Uterus (tissue), 4 donors: ENCODE measurements at places on chromosomes 5 and 9. TPM values are rescaled to one million over a fixed set of nuclear protein-coding genes. Genes with fewer than 3 reads are reported as not detected.

- DNase-seq: no peak
Measured at GRCh38 chr5:100456615-100457014, 78.6 kb upstream of the FAM174A start.

The FBXW5 gene
- total RNA-seq: 69.7 TPM

GRCh38 chr5:41445937-41446563 is 64.4 kb downstream of the PLCXD3 start:
- DNase-seq: no peak

DNA sequence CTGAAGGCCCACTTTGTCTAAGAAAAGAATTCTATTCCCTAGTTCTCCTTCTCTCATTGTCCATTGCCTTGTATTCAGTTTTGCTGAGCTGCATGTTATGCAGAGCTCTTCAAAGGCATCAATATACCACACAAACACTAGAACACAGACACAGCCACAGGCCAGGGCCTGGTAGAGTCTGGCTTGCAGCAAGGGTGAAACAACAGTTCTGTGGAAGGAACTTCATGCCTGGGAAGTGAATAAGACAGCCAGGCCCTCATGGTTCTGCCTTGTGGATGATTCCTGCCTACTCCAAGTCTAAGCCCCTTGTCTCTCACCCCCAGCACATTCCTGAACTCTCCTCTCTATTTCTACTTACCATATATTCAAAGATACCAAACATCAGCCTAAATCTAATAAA is 30.8 kb downstream of the KLHL3 start:
- DNase-seq: no peak

- DNase-seq: no peak
Measured at GRCh38 chr9:93216073-93216365, 32.1 kb downstream of the WNK2 start.

GRCh38 chr5:172694061-172694460 is 53.0 kb downstream of the NEURL1B start:
- DNase-seq: no peak

DNA sequence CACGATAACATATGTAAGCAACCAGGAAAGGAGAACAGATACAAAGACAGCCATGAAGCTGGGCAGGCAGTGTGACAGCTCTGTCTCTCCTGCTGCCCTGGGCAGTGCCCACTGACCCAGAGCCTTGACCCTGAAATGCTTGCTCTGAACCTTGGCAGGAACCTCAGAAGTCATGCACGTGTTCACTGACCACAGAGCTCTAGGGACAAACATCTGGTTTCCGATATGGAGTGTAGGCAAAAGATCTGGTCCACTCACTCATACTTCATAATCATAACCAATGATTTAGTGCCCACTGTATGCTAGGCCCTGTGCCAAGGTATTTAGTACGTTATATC is 102.6 kb downstream of the FSTL4 start:
- DNase-seq: no peak

GRCh38 chr5:174745590-174746103 is 21.3 kb downstream of the MSX2 start:
- DNase-seq: no peak

DNA sequence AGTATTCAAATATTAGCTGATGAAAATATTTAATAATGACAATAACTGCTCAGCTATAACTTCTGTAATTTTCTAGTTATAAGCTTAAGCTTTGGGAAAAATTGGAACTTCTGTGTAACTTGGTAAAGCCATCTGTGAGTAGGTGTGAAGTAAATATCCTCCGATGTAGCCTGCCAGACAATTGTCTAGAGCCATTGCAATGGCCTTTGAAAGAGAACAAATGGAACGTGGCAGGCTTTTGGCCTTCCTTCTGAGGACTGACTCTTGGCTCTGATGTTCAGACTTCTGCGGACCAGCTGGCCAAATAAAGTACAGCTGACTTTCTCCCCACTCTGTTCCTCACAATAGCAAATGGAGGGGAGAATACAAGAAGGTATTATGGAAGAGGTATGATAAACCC is 203.4 kb upstream of the NMUR2 start:
- DNase-seq: no peak

DNA sequence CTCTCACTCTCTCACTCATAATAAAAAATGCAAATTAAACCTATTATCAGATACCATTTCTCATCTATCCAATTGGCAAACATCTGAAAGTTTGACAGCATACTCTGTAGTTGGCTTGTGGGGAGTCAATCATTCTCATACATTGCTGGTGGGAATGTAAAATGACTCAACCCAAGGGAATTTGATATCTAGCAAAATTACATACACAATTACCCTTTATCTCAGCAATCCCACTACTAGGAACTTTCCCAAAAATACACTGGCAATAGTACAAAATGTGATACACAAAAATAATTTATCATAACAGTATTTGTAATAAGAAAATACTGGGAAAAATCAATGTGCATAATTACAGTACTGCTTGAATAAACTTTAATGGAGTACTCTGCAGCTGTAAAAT is 731.3 kb downstream of the DTWD2 start:
- no peak for DNase-seq

The FGFR4 gene
- 2.1 TPM for total RNA-seq

DNA sequence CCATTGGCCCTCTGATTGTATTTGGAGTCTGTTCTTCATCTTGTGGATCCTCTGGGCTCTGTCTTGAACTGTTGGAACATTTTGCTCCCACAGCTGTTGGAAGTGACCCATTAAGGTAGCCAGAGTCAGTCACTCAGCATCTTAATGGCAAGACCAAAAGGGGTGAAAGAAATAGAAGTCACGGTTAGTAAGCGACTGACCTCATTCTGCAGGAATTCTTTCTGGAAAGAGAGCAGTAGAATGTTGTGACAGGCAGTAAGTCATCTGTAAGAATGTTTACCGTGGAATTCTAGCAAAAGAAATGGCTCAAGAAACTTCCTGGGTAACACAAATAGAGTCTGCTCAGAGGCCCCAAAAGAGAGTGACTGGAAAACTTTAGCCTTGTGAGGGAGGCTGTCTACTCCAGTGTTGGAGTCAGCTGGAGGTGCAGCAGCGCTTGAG is 28.6 kb upstream of the TNC start:
- peak; percentile 69 for DNase-seq

The ADGRD2 gene
- total RNA-seq: not detected

GRCh38 chr9:13845460-13845859 is 468.5 kb downstream of the NFIB start:
- DNase-seq: no peak

The CBY3 gene
- not detected for total RNA-seq

The IL5 gene
- total RNA-seq: not detected

The RALGDS gene
- total RNA-seq: 30.7 TPM

DNA sequence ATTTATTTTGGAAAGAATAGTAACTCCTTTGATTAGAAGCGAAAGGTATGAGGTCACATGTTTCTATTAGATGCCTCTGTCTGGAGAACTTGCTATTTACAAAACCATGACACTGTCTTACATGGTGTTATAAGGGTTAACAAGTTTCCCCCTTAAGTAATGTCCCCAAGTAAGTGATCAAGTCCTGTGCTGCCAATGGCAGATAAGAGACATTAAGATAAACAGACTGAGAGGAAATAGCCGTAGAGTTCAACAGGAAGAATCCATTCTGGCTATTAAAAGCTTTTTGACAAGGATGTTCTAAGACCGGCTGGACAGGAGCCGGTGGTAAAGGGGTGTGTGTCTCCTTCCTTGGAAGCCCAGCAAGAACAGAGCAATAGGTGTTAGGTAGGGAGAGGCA is 257.5 kb downstream of the GADD45G start:
- no peak for DNase-seq

- no peak for DNase-seq
Measured at GRCh38 chr5:15286650-15287049, 213.3 kb upstream of the FBXL7 start.

DNA sequence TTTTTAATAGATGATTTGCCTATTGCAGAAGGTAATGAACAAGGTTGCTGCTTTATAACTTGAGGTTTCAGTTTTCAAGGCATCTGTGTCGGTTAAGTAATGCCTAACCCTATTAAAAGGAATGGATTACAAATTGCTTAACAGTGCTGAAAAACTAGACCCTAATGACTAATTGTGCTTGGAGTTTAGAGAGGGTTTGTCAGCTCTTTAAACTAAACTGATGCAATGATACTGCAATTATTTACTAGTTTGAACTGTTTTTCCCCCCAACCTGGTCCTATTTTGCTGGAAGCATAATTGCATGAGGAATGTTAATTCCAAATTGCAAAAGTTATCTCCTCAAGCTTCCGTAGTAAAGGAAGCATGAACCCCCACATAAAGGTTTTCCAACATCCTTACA is 39.3 kb upstream of the TLX3 start:
- no peak for DNase-seq

The SLC6A18 gene
- not detected for total RNA-seq

The TEX48 gene
- total RNA-seq: not detected

DNA sequence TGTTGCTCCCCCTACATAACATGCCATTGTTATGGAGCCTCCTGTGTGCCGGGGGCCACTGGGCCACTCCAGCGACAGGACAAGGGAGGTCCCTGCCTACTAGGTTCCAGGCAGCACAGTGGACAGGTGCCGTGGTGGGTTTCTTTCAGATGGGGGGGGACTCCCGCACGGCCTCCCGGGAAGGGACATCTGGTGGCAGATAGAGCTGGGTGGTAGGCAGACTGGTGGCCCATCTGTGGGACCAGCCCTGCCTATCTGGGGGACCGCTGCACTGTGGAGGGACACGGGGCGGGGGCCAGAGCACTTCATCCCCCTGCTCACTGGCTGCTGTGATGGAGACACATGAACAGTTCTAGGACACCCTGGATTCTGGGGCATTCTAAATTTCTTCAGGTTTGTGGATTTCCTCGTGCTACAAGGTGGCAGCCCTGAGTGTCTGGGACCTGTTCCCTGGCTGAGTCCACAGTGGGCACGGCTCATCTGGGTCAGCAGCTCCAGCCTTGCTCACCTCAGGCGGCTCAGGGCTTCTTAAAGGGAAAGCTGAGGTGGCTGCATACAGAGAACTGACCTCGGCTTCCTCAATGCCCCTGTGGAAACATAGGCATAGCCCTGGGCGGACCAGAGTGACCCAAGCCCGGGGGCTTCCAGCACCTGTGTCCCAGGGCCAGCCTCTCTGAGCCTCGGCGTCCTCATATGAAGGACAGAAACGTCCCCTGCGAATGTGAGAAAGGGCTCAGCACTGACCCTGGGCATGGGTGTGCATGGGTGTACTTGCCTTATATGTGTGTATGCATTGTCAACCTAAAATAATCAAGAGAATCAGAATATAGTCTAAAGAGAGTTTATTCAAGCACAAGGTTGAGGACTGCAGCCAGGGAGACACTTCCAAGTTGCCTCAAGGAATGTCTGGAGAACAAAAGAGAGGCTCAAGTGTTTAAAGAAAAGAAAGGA is 22.5 kb downstream of the FGD3 start:
- DNase-seq: no peak

DNA sequence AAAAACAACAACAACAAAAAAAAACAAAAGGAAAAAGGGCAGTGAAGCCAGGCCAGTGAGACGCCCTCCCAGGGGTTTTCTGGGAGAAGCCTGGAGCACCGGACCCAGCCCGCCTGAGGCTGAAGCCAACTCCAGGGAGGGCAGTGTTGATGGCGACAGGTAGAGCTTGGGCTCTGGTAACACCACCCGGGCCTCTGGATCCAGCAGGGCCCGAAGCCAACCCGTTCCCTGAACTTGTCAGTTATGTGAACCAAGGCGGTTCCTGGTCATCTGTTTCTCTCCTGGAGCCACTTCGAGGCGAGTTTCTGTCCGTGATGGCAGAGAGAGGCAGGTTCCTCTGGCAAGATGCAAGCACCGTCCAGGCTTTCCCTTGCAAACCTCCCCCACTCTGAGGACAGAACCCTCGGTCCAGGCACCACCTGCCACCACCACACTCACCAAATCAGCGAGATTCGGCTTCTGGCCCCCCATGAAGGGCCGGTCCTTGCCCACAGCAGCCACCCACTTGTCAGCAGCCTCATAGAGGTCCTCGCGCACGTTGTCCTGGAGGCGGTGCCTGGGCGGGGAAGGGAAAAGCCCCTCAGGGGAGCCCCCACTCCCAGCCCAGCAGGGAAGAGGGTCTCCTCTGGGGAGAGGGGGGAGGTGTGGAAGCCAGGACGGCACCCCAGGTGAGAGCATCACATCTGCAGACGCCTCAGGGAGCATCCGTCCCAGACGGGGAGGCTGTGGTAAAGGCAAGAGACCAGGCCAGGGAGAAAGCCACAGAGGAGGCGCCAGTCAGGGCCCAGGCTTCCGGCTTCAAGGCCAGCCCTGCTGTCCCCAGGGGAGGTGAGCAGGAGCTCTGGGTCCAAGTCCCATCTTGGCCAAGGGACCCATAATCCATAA is 5.4 kb downstream of the PTGES2 start:
- no peak for DNase-seq

The MAPK9 gene
- 45.1 TPM for total RNA-seq

- no peak for DNase-seq
Measured at GRCh38 chr9:123787416-123787815, 142.5 kb downstream of the DENND1A start.

- DNase-seq: no peak
Measured at GRCh38 chr5:81556809-81557208, 162.9 kb upstream of the ACOT12 start.
